Suprapubic skin (tissue), 4 donors: ENCODE measurements at places on chromosomes 3 and 15.

- DNase-seq = peak; percentile 21
These were observed 13.8 kb upstream of the GATA2 start for GRCh38 chr3:128506754-128507153.

DNA sequence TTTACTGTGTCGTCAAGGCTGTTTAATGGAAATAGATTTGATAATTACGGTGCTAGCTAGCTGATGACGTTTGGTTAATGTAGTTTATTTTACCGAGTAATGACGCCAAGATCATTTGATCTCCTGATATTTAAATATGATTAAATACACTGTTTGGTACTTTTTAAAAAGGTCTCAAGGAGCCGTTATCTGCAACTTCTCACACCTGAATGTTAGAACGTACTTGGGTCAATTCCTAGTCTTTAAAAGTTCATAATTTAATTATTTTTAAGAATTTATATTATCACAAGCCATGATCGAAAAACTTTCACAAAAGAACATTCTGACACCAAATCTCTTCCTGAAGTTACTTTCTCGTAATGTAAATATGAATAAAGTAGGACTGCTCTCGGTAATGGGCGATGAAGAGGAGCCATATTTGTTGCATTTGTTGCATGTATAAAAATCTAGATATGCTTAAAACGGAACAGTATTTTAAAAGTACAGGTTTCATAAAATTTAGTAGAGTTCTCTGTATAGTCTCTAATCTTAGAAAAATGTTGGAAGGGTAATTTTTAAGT is 16.2 kb upstream of the CHD2 start:
- DNase-seq = no peak

DNA sequence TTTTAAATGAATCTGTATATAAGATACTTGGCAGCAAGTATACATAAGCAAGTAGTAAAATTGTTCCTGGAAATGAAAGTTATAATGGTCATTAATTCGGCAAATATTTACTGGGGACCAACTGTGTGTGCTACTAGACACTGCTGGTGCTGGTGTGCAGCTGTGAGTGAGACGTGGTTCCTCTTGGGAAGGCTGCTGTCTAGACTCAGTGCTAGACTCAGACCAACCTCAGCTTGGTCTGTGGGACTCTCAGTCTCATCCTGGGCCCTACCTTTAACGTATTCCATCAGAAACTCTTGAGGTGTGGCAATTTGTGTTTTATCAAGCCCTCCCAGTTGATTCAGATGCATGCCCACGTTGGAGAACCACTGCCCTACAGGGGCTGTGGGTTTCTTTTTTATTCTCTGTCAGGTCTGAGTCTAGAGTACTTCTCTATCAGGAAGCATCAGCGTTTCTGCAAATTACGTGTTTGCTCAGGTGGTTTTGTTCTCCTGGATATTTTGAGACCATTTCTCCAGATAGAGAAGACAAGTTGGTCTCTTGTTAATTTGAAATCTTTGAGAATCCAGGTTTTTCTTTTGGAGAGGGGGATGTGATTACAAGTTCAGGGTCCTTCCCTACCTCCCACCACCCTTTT is 6.8 kb downstream of the TLNRD1 start:
- no peak for DNase-seq

GRCh38 chr3:156818890-156819289 is 7.3 kb upstream of the LEKR1 start:
- DNase-seq = no peak

- no peak for DNase-seq
These were observed 130.5 kb downstream of the FOXB1 start for GRCh38 chr15:60134609-60135008.

DNA sequence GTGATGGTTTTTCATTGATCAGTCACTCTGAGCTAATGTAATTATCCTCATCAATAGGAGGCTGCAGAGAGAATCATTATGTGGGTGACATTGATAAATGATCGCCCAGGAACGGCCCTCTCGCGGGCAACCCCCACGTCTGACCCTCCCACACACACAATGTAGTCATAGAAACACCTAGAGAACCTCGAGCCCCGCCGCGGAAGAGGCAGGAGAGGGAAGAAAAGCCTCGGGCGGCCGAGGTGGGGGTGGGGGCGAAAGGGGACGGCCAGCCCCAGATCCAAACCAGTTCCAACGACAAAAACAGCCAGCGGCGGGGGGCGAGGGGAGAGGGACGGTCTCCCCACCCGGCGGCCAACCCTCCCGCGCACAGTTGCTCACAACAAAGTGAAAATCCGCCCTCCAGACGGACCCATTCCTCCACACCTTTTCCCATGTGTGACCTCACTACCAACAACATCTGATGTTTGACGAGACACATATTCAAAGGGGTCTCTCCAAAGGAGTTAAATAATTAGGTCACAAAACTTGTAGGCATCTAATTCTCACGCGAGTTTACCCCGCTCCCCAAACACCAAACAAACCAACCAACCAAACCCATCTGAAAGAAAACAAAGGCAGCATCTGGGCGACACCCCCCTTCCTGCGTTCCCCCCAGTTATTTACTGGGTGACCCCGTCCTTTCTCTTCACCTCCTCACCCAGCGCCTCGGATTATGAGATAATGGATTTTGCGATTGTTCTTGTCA is 213.0 kb downstream of the MEIS2 start:
- no peak for DNase-seq

DNA sequence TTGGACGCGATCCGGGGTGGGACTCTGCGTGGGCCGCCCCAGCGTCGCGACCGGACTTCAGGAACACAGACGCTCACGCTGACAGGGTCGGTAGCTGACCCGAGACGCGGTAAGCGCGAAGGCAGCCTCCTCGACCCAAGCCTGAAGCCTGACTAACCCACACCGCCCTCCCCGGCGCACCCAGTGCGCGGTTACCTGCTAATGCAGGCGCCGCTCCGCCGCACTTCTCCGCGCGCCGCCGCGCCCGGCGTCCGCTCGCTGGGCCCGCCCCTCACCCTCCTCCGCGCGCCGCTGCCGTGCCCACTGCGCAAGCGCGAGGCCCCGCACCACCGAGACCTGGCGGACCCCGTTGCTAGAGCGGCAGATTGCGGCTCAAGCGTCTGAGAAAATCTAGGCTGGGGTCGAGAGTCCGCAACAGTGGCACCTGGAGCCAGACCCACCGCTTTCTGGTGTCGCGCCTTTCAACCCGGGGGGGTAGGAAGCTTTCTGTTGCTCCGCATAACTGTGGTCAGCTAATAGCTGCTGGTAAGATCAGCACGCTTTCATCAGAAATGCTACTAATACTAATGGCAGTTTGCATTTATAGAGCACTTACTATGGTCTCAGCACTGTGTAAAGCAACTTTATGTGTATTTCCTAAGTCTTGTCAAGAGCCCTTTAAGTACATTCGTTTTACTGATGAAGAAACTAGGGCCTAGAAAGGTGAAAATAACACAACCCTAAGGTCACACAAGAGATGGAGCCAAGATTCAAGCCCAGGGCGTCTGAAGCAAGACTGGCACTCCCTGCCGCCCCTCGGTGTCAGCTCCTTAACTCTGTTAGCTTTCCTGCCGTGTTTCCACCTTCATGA is at the start of gene TBCCD1:
TBCCD1 (minus strand) TSS at position 268 of the 850 bp plus-strand sequence. CDS start 3,010 bp downstream, outside the sequence.
- peak; percentile 94 for DNase-seq

- DNase-seq = no peak
These were observed 34.2 kb downstream of the ATP2B2 start for GRCh38 chr3:10471054-10471688.

DNA sequence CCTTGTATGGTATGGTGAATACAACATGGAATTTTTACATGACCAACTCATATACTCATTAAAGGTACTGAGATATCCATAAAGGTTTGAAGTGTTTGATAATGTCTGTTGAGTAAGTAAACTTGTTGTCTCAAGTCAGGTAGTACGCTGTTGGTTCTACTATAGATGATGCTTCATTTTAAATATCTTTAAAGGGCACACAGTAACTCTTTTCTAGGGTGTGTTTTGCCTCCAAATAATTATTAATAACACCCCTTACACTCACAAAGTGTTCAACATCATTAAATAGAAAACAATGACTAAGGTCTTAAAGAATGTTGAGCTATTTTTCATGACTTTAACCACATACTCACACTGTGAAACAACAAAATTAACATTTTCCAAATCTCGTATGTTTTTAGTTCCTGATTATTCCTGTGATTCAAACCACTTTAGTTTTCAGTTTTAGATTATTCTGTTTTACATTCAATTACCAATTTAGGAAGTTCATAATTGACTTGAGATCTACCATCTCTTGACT is 220.0 kb upstream of the NANOGP8 start:
- no peak for DNase-seq

GRCh38 chr3:182364723-182365650 is 428.3 kb upstream of the ATP11B start:
- DNase-seq = no peak

DNA sequence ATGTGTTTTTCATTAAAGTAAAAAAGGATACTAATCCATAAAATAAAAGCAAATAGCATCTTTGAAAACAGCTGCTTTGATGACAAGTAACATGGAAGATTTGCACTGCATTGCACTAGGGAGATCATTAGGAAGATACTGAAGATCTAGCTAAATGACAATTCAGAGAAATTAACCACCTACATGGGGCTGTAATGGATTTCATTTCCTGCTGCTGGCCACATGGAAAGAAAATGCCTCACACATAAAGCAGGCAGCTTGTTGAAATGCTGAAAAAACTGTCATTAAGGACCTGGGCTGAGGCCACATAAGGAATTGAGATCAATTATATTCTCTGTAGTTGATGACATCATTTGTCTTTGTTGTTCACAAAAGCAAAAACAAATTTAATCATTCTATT is 94.1 kb downstream of the PYDC2 start:
- no peak for DNase-seq

GRCh38 chr3:37993067-37993455 is 2.5 kb downstream of the VILL start:
- DNase-seq = no peak

DNA sequence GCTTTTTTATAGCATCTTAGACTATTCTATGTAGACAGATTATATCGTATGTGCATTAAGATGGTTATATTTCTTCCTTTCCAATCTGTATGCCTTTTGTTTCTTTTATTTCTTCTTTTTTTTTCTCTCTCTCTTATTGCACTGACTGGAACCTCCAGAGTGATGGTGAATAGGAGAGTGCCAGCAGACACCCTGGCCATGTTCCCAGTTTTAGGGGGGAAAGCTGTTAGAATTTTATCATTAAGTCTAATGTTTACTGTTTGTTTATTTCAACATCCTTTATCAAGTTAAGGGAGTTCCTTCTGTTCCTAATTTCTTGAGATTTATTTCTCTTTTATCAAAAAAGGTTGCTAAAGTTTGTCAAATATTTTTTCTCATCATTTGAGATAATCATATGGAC is 116.6 kb upstream of the LRTM1 start:
- no peak for DNase-seq

GRCh38 chr3:65883613-65884012 is 155.1 kb downstream of the MAGI1 start:
- DNase-seq = no peak

- no peak for DNase-seq
These were observed 95.9 kb downstream of the SEMA5B start for GRCh38 chr3:122931636-122932035.

GRCh38 chr3:171365489-171365888 is 94.7 kb downstream of the TNIK start:
- no peak for DNase-seq

DNA sequence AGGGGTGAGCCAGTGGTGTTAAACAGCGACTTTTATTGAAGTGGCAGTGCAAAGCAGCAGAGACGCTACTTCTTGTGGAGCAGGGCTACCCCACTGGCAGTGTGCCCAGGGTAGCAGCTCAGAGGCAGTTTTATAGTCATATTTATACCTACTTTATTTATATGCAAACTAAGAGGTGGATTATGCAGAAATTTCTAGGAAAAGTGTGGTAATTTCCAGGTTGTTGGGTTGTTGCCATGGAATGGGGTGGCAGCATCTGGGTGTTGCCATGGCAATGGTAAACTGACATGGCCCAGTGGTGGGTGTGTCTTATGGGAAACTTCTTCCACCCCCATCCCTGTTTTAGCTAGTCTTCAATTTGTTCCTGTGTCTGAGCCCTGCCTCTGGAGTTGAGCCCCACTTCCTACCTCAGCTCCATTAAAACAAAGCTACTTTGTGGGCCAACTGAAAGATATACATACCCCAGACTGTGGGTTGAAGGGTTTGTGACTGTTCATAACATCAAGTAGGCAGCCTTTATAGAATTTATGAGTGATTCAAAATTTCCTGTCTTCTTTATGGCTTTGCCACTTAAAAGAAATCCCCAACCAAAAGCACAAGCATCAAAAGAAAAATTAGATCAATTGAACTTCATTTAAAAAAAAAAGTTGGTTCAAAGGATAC is 60.3 kb downstream of the EBLN2 start:
- no peak for DNase-seq

DNA sequence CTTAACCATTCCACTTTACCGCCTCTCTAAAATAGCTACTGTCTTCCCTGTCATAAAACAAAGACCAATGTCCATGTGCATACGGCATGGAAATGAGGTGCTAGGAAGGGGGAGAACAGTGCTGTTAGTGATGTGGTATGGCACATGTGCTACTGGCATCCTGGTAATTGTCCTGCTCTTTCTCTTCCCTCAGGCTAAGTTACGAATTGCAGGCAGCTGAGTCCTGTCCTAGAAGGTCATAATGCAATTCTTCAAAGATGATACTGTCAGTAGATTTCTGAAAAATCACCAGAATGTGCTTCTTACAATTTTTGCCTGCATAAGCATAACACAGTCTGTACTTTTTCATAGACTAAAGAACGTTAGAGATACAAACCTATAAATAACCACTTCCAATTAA is 216.8 kb downstream of the RSL24D1 start:
- no peak for DNase-seq

DNA sequence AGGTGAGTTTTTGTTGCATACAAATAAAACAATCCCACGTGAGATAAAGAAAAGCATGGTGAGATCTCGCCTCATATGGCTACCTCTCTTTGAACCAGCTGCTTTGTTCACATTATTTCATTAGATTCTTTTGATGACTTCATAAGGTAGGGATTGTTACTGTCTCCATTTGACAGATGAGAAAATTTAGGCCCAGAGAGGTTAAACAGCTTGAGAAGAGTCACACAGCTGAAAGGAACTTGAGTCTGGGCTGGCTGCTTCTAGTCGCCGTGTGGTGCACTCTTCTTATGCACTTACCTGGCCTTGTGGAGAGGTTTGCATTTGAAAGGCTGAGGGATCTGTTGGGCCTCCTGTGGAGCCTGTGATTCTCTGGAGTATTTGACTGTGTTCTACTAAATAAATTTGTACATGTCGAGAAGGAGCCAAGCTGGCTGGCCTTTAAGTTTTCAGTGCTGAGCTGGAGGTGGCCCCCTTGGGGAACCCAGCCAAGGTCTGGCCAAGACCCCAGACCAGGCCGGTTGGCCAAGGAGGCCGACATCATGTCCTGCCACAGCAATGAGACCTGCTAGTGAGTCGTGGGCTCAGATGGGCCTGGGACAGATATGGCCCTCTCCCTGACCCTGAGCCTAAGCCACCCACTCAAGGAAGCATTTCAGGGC is 125.1 kb downstream of the SMAD6 start:
- peak; percentile 39 for DNase-seq

- no peak for DNase-seq
These were observed 42.4 kb upstream of the LARS2 start for GRCh38 chr3:45345846-45346580.

DNA sequence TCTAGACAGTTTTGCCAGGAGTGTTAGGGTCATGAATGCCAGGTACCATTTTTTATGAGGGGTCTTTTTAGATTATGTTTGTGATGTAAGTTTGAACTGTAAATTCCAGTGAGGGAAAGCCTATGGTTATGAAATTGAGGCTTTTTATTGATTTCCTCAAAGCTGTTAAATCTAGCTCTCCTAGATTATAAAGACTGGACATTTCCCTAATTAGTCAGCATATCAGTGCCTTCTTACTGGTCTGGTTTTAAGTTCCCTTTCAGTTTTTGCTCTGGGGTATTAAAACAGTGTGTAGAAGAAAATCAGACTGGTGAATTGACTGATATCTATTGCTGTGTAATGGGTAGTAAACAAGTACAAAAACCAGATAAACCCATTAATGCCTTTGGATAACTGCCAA is 39.2 kb downstream of the LRRC49 start:
- no peak for DNase-seq
